ENCODE measurements at places on chromosomes 7 and 10.
A peak's percentile ranks its signal among the peaks of the same experiment; 100 is the strongest.

GRCh38 chr7:138170298-138170697, 94.0 kb downstream of the AKR1D1 start:
- DNase-seq = no peak

DNA sequence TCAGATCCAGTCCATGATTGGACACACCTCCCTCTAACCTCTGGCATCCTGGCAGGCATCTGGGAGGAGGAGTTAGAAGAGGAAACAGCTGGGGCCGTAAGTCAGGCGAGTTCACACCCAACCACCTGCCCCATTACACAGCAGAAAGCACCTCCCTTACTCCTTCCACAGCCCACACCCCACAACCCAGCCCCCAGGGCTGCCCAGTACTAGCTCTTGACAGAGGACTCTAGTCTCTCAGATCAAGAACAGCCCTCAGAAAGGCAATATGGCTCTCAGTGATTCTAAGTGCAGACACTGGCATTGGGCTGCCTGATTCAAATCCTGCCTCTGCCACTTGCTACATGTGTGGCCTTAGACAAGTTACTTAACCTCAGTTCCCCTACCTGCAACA, 34.1 kb downstream of the KCNMA1 start:
- DNase-seq = no peak

DNA sequence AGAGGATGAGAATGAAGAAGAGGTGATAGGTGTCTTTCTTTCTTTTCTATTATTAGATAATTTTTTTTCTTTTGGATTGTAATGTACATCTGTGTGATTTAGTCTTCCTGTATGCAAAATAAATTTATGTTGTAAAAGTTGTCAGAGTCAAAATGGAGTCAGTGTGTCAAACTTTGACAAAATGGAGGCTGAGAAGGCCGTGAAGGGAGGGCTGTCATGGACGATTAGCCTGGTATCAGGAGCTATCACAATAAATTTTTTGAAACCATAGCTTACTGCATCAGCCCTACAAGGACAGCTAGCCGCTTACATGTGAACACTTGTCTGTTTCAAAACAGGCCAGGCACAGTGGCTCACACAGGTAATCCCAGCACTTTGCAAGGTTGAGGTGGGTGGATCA, 67.6 kb downstream of the EXOC6 start:
- DNase-seq = no peak

- DNase-seq = no peak
Measured at GRCh38 chr10:120630266-120630665, 173.2 kb downstream of the PLPP4 start.

DNA sequence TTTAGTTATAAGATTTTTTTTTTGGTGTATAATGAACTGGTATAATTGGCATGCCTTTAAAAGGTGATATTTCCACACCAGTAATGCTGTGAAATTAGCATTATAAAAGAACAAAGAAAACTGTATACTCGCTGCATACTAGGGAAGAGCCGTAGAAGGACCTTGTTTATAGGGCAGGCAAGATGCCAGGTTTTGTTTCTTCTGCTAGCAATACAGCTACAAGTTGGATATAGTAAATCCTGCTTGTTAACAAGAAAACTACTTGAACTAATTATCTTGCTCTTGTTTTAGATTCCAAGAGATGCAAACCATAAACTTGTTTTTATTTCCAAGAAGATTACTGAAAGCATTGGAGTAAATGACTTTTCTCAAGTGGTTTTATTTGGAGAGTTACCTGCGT, 1.9 kb downstream of the DNAH11 start:
- DNase-seq = no peak

DNA sequence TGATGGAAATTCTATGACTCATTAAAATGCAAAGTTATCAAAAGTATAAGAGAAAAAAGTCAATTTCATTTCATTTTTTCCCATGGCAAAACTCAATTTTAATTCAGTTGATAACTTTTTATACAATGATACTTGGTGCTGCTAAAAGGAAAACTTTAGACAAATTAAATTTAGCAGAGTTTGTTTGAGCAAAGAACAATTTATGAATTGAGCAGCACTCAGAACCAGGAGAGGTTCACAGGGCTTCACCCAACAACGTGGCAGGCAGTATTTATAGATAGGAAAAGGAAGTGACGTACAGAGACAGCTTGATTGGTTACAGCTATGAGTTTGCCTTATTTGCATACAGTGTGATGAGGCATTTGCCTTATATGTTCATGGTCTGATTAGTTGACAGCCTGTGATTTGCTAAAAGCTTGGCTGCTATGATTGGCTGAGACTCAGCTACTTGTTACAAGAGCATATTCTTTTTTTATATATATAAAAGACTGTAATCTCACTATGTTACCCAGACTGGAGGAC, 157.2 kb upstream of the CELF2 start:
- DNase-seq = no peak

- no peak for DNase-seq
Measured at GRCh38 chr10:25455980-25456567, 281.3 kb downstream of the GPR158 start.

GRCh38 chr7:159143780-159144757, 598 bp downstream of the VIPR2 start:
- peak; percentile 8 for DNase-seq

DNA sequence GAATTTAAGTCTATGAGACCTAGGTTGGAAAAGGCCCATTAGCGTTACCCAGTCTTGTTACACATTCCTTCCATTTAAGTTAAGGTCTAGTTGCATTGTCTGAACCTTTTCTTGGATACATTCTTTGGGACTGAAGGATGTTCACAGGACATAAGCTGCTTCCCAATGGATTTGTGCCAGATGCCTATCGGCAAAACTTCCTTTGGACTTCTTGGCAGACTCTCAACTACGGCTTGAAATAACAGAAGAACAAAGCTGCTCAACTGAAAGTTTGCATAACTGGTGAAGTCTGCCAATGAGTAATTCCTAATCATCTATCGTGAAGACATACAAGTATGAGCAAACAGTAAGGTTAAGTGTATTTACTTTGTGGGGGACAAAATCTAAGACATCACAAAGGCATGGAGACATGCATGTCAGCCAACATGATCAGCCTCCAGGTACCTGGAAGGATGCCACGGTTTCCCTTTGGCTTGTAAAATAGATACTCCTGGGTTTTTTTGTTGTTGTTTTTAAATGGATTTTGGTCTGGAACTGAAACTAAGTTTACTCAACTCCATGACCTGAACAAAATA, 35.4 kb downstream of the MALSU1 start:
- DNase-seq = no peak

DNA sequence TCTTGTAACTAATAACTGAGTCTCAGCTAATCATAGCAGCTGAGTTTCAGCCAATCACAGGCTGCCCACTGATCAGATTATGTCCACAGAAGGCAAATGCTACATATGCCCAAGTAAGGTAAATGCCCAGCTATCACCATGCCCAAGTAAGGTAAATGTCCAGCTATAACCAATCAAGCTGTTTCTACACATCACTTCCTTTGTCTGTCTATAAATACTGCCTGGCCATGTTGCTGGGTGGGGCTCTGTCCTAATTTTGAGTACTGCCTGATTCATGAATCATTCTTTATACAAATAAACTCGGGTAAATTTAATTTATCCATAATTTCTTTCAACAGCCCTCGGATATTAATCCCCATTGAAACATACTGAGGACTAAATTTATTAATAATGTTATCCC, 312.4 kb downstream of the CACNA2D1 start:
- no peak for DNase-seq

DNA sequence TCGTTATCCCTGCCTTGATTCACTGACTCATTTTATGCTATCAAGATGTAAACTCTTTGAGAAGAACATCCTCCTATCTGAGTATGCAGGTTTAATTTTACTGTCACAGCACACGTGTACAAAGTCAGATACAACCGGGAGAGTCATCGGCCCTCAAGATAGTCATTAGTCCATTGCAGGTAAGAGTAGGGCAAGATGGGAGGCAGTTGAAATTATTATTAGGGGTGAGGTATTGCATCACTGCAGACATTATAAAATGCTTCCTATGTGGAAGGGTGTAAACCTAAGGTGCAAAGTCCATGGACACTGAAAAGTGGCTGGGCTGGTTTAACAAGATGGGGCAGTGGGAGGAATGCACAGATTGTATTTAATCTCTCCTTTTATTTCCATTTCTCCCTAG, 113.7 kb downstream of the ARL4A start:
- no peak for DNase-seq

DNA sequence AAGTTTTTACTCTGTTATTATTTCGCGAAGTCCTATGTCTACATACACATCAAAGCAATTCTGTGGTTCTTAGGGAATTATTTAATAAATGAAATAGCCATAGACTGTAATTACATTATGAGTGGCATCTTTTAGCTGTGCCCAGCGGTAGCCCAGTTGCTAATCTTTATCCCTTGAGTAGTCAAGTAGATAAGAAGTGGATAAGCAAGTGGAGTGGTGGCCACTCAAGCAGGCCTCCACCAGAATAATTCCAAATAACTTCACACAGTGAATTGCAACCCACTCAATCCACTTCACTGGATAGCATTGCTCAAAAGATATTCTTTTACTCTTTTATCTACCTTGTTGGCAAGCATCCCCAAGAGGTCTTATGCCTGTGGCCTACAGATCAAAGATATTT, 349.7 kb downstream of the AUTS2 start:
- no peak for DNase-seq

GRCh38 chr10:69181433-69181832, 1.4 kb downstream of the SUPV3L1 start:
- DNase-seq = no peak

DNA sequence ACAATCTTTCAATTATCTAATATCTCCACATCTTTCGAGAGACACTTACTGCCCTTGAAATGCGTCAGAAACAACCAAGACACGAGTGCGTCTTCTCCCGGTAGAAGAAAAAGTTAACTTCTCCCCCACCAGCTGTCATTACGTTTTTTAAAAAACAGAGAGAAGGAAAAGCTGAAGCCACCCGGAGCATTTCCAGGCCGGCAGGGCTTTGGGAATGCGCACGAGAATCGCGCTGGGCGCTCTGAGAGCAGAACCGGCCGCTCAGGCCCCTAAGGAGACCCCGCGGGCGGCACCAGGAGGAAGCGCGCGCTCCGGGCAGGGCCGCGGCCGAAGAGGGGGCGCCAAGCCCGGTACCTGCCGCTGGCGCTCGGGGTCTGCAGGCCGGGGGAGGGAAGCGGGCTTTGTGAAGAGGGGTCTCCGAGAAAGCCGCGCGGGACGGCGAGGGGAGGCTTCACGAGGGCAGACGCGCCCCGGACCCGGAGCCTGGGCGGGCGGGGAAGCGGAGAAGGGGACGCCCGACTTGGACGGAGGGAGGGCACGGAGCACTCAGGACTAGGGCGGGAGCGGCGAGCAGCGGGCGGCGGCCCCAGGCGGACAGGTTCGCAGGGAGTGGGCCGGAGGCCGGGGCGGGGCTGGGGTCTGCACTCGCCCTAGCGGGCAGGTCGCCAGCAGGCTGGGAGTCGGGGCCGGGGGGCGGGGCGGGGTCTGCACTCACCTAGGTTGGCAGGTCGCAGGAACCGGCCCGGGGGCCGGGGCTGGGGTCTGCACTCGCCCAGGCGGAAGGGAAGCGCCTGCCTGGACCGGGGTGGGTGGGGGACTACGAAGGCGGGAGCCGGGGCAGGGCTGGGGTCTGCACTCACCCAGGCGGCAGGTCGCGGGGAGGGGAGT, 932 bp downstream of the ESYT2 start:
- DNase-seq = no peak

GRCh38 chr10:20207653-20208052, 391.4 kb downstream of the PLXDC2 start:
- no peak for DNase-seq

DNA sequence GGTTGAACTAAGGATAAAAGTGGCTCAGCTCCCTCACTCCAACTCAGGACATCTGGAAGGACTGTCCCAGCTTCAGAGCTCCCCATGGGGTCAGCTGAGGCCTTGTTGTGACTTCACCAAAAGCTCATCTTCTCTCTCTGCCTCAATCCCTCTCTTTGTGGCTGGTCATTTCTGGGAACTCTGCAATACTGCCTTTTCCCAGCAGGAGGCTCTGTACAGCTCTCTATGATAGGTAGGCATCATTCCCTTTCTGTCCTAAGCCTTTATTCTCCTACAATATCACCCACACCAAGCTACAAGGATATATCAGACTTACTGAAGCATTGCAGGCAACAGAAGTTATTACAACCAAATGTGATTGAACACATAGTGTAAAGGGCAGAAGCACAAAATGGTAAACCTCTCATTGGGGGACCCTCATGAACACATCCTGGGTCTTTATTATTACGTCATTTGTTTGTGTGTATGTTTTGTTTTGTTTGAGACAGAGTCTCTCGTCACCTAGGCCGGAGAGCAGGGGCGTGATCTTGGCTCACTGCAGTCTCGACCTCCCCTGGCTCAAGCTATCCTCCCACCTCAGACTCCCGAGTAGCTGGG, 36.7 kb upstream of the PRPS1L1 start:
- no peak for DNase-seq

Measured in activated CD4-positive, alpha-beta T cell treated with anti-CD3 and anti-CD28 coated beads, Interleukin-2, amount 50 U/mL, for 24 hours (primary cell).